HFFc6 (cell line): ENCODE measurements at places on chromosomes 11 and 22. TPM values are rescaled to one million over a fixed set of nuclear protein-coding genes. Genes with fewer than 3 reads are reported as not detected.

Gene EFCAB6
- 0.54 and 0.86 TPM in 2 replicates for total RNA-seq

Gene ACR
- total RNA-seq: not detected in 3 replicates

Gene CACNA1I
- total RNA-seq: not detected in 3 replicates

Gene ZBTB16
- total RNA-seq: not detected in 3 replicates

Gene LRRC4C
- total RNA-seq: not detected in 3 replicates

Gene CABP4
- not detected in 3 replicates for total RNA-seq

Gene SCARF2
- total RNA-seq: 69.4 to 85.4 TPM (median 73.8 TPM) in 3 replicates

Gene SLCO2B1
- not detected in 3 replicates for total RNA-seq

DNA sequence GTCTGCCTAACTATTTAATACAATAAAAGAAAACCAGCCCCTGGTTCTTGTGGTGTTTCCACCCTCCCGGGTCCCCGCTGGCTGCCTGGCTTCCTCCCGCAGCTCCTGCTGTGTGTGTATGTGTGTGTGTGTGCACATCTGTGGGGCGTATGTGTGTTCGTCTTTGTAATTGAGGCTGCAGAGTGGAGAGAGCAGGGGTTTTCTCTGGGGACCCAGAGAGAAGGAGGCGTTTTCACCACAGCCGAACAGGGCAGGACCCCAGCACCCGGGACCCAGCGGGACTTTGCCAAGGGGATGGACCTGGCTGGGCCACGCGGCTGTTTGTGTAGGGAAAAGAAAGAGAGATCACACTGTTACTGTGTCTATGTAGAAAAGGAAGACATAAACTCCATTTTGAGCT is 42.7 kb downstream of the IGLL1 start:
- H3K4me3 ChIP-seq: no peak overlapping the region
- H3K4me1 ChIP-seq: peaks cover 29% of the 10 kb centered on the region
- H3K27ac ChIP-seq: no peak overlapping the region
- no peak for DNase-seq
- no peaks in the 10 kb centered on the region for H3K36me3 ChIP-seq

- H3K27me3 ChIP-seq: no peaks in the 10 kb centered on the region
- peaks cover 34% of the 10 kb centered on the region for H3K36me3 ChIP-seq
- H3K27ac ChIP-seq: peak overlapping the region; percentile 91
Measured at GRCh38 chr11:9905501-9905951, 241.6 kb downstream of the SWAP70 start.

- DNase-seq: no peak
- H3K4me3 ChIP-seq: no peak overlapping the region
Measured at GRCh38 chr11:111157571-111157970, 88.0 kb upstream of the POU2AF2 start.

- DNase-seq: no peak
- H3K4me1 ChIP-seq: peaks cover 5% of the 10 kb centered on the region; the same call in 1 of the 2 replicates
- H3K27ac ChIP-seq: no peak overlapping the region
- no peak overlapping the region for H3K4me3 ChIP-seq
- no peaks in the 10 kb centered on the region for H3K36me3 ChIP-seq
- H3K27me3 ChIP-seq: peaks cover 1% of the 10 kb centered on the region; the same call in 1 of the 2 replicates
Measured at GRCh38 chr11:86294026-86294425, 8.0 kb upstream of the HIKESHI start.

GRCh38 chr11:16969010-16969999 is 44.9 kb downstream of the PLEKHA7 start:
- no peak overlapping the region for H3K4me3 ChIP-seq
- H3K27me3 ChIP-seq: peaks cover 15% of the 10 kb centered on the region
- H3K4me1 ChIP-seq: no peaks in the 10 kb centered on the region
- H3K27ac ChIP-seq: no peak overlapping the region
- DNase-seq: no peak

DNA sequence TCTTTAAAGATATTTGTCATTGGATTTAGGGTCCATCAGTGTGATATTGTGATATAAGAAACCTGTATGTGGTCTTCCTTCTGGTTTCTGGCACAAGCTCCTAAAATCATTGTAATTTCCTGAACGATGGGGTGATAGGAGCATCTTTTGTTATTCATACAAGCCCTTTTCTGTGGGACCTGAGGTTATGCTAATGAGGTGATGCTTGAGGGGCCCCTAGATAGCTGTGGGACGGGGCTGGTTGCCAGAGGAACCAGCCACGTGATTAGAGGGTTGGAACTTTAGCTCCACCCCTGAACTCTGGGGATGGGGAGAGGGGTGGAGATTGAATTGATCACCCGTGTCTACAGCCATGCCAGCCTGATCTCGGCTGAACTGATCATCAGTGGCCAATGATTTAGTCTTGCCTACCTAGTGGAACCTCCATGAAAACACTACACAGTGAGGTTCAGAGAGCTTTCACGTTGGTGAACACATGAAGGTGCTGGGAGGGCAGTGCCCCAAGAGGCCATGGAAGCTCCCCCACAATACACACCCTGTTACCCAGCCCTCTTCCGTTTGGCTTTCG is 62.8 kb downstream of the BCR start:
- no peaks in the 10 kb centered on the region for H3K36me3 ChIP-seq
- H3K27me3 ChIP-seq: peaks cover 2% of the 10 kb centered on the region
- no peak for DNase-seq

GRCh38 chr11:13962562-13963168 is at the start of gene SPON1:
SPON1 (plus strand) TSS chr11:13962723; CDS start chr11:13962905, 182 bp downstream.
- peaks cover 41% of the 10 kb centered on the region for H3K27me3 ChIP-seq
- DNase-seq: no peak
- H3K27ac ChIP-seq: no peak within 1 kb of the TSS
- no peaks in the 10 kb centered on the region for H3K36me3 ChIP-seq

DNA sequence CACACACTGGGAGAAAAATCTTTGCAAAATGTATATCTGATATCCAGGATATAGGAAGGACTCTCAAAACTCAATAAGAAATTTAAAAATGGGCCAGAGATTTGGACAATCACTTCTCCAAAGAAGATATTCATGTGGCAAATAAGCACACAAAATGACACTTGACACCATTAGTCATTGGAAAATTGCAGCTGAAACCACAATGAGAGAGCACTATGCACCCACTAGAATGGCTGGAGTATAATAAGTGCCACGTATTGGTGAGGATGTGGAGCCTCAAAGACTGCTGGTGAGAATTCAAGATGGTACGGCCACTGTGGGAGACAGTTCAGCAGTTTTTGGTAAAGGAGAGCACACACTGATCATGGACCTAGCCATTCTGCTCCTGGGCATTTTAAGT is 12.8 kb upstream of the OSBPL5 start:
- H3K36me3 ChIP-seq: peaks cover 11% of the 10 kb centered on the region
- peaks cover 8% of the 10 kb centered on the region for H3K27me3 ChIP-seq
- DNase-seq: peak; percentile 46
- H3K4me1 ChIP-seq: peaks cover 10% of the 10 kb centered on the region; the same call in 1 of the 2 replicates
- peak overlapping the region; percentile 50; the same call in 1 of the 2 replicates for H3K27ac ChIP-seq
- no peak overlapping the region for H3K4me3 ChIP-seq

DNA sequence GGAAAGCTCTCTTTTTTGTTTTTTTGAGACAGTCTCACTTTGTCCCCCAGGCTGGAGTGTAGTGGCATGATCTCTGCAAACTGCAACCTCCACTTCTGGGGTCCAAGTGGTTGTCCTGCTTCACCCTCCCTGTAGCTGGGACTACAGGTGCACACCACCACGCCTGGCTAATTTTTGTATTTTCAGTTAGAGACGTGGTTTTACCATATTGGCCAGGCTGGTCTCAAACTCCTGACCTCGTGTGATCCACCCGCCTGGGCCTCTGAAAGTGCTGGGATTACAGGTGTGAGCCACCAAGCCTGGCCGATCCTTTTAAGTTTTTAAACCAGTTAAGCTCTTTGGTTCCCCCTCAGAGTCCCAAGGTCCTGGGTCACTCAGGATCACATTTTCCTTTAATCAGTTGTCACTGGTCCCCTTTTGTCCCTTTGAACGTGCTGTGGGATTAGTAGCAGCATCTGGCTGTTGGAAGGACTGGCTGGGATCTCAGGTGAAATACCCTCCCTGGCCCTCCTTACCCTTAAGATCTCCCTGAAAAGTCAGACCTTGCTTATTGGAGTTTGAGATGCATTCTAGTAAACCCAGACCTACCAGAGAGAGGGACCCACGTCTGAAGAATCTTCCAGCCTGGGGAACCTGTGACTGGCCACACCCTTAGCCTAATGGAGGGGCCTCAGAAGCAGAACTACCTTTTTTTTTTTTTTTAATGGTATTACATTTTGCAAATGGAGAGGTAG is 8.1 kb downstream of the MALAT1 start:
- H3K27me3 ChIP-seq: peaks cover 72% of the 10 kb centered on the region
- H3K4me1 ChIP-seq: peaks cover 59% of the 10 kb centered on the region
- peaks cover 48% of the 10 kb centered on the region for H3K36me3 ChIP-seq
- peak; percentile 92 for DNase-seq

DNA sequence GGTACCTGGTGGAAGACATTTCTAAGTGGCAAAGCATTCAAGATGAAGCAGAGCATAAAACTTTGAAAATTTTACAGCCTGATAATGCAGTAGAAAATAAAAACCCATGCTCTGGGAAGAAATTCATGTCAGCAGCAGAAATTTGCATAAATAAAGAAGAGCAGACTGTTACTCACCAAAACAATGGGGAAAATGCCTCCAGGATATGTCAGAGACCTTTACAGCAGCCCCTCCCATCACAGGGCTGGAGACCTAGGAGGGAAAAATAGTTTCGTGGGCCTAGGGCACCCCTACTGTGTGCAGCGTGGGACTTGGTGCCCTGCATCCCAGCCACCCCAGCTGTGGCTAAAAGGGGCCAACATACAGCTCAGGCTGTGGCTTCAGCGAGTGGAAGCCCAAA is 5.4 kb upstream of the DKK3 start:
- no peak overlapping the region for H3K4me3 ChIP-seq
- H3K4me1 ChIP-seq: peaks cover 46% of the 10 kb centered on the region
- peaks cover 2% of the 10 kb centered on the region for H3K27me3 ChIP-seq
- no peaks in the 10 kb centered on the region for H3K36me3 ChIP-seq
- no peak for DNase-seq

- H3K4me1 ChIP-seq: peaks cover 36% of the 10 kb centered on the region
- H3K27ac ChIP-seq: peak overlapping the region; percentile 92
- peak overlapping the region; percentile 84 for H3K4me3 ChIP-seq
- H3K27me3 ChIP-seq: no peaks in the 10 kb centered on the region; the same call in none of the 2 replicates
- no peak for DNase-seq
Measured at GRCh38 chr11:8017894-8018483, 30.9 kb downstream of the EIF3F start.

- no peaks in the 10 kb centered on the region for H3K36me3 ChIP-seq
- H3K27ac ChIP-seq: no peak overlapping the region
- H3K4me1 ChIP-seq: no peaks in the 10 kb centered on the region
- no peak for DNase-seq
Measured at GRCh38 chr11:121374286-121374985, 77.7 kb upstream of the SORL1 start.

DNA sequence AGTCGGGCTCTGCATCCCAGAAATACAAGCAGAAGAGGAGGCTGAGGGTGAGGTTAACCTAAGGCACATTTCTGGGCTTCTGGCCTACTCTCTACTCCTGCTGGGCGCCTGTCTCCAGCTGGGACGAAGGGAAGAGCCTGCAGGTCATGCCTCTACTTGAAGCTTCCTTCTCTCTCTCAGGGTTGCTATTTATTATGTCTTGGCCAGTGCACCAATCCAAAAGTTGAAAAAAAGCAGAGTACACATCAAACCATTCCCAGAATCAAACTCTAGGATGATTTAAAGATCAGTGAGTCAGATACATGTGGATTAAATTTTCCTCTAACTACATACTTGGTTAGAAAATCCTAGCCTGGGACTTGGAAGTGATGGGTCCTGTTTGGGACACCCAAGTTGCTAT is 60.2 kb upstream of the CDON start:
- no peak for DNase-seq
- no peak overlapping the region for H3K4me3 ChIP-seq
- H3K27ac ChIP-seq: no peak overlapping the region
- peaks cover 38% of the 10 kb centered on the region for H3K27me3 ChIP-seq
